ENCODE measurements at places on chromosomes 12 and 14. TPM values are rescaled to one million over a fixed set of nuclear protein-coding genes. Genes with fewer than 3 reads are reported as not detected.

GRCh38 chr14:69880044-69880487 is 850 bp downstream of the SMOC1 start:
- H3K27ac ChIP-seq: no peak overlapping the region
- H3K4me1 ChIP-seq: no peaks in the 10 kb centered on the region
- peak; percentile 27 for DNase-seq
- peak overlapping the region; percentile 54 for H3K4me3 ChIP-seq
- H3K36me3 ChIP-seq: no peaks in the 10 kb centered on the region

DNA sequence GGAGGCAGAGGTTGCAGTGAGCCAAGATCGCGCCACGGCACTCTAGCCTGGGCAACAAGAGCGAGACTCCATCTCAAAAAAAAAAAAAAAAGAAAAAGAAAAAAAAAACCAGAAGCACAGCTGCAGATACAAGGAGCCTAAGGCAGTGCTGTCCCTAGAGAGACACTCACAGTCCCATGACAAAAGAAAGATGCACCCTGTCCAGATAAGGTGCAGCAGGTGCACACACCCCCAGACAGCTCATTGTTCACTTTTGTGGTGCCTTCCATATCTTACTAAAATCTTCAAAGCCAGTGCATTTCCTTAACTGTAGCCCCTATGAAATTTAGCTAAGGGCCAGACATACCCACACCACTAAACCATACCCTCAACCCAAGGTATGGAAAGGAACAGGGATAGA is 7.7 kb upstream of the NRL start:
- H3K27me3 ChIP-seq: no peaks in the 10 kb centered on the region
- no peak for DNase-seq
- H3K4me1 ChIP-seq: no peaks in the 10 kb centered on the region

SUPT16H gene
- 64.7 TPM for polyA plus RNA-seq

SMCO3 gene
- not detected for polyA plus RNA-seq

DNA sequence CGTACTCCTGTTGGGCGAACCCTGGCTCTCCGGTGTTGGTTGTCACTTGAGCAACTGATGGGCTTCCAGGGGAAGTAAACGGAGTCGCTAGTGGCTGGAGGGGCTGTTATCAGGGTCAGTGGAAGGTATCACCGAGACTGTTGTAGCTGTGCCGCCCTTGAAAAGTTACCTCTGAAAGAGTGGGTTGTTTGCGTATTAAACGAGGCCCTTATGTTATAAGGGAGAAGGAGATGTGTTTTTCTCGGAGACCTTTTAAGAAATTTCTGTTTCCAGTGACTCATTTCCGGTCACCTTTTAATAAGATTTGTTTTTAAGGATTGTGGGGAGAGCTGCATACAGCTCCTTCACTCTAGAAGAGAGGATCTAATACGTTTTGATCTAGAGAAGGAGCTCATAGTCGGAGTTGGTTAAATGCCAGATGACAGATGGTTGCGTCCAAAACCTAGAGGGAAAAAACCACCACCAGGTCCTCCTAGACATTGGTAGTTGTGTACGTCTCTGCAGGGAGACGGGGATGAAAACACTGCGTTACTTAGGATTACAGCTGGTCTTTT is 750 bp upstream of the DBX2 start:
- H3K4me1 ChIP-seq: peaks cover 6% of the 10 kb centered on the region
- peaks cover 52% of the 10 kb centered on the region for H3K27me3 ChIP-seq
- H3K27ac ChIP-seq: no peak overlapping the region
- DNase-seq: peak; percentile 35
- H3K4me3 ChIP-seq: peak overlapping the region; percentile 65
- H3K36me3 ChIP-seq: no peaks in the 10 kb centered on the region

PRR4 gene
- polyA plus RNA-seq: 3.9 TPM

DNA sequence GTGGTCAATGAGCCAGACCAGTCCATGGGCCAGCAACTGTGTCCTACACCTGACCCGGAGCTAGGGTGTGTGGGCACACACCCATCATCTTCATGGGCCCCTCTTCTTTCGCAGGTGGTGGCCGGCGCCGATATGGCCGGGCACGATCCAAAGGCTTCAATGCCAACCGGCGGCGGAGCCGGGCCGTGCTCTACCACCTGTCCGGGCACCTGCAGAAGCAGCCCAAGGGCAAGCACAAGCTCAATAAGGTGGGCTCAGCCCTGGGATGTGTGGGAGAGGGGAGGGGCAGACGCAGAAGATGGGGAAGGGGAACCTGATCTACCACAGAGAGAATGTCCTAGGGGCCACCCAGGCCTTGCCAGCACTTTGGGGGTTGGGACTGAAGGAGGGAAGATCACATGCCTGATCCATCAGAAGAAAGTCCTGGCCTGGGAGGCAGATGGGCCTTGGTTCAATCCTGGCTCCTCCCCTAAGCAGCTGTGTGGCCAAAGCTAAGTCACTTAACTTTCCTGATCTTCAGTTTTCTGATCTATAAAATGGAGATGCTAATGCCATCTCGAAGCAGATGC is 3.8 kb downstream of the KCNH3 start:
- no peak overlapping the region for H3K4me3 ChIP-seq
- H3K4me1 ChIP-seq: peaks cover 2% of the 10 kb centered on the region
- H3K36me3 ChIP-seq: no peaks in the 10 kb centered on the region
- peaks cover 35% of the 10 kb centered on the region for H3K27me3 ChIP-seq
- no peak overlapping the region for H3K27ac ChIP-seq

GRCh38 chr14:95353664-95354063 is 34.0 kb upstream of the CLMN start:
- H3K36me3 ChIP-seq: no peaks in the 10 kb centered on the region
- no peaks in the 10 kb centered on the region for H3K4me1 ChIP-seq
- DNase-seq: no peak
- no peak overlapping the region for H3K27ac ChIP-seq
- H3K4me3 ChIP-seq: no peak overlapping the region

GRCh38 chr12:92466391-92467305 is 236.1 kb upstream of the PLEKHG7 start:
- no peaks in the 10 kb centered on the region for H3K36me3 ChIP-seq
- H3K27ac ChIP-seq: no peak overlapping the region

ZDHHC22 gene
- polyA plus RNA-seq: not detected

- no peak overlapping the region for H3K27ac ChIP-seq
- H3K4me3 ChIP-seq: no peak overlapping the region
- H3K27me3 ChIP-seq: no peaks in the 10 kb centered on the region
Measured at GRCh38 chr14:100063314-100063941, 1.8 kb upstream of the EVL start.

DNA sequence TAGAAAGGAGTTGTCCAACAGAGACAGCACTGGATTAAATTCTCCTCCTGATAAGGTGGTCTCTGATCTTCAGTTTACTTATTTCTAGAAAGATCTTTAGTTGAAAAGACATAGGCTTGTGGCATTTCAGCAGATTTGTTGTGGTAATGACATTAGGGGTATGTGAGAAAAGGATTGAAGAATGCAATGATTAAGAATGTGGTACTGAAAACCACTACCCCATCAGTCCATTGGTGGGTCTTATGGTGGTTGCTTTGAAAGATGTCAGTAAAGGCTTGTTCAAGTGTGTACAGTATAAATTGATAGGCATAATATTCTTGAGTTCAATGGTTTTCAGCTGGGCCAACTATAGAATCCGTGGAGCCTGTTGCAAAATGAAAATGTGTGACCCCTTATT is 10.8 kb downstream of the PPFIBP1 start:
- H3K27me3 ChIP-seq: no peaks in the 10 kb centered on the region
- H3K36me3 ChIP-seq: peaks cover 11% of the 10 kb centered on the region
- H3K4me1 ChIP-seq: peaks cover 41% of the 10 kb centered on the region
- H3K27ac ChIP-seq: no peak overlapping the region
- H3K4me3 ChIP-seq: no peak overlapping the region

DNA sequence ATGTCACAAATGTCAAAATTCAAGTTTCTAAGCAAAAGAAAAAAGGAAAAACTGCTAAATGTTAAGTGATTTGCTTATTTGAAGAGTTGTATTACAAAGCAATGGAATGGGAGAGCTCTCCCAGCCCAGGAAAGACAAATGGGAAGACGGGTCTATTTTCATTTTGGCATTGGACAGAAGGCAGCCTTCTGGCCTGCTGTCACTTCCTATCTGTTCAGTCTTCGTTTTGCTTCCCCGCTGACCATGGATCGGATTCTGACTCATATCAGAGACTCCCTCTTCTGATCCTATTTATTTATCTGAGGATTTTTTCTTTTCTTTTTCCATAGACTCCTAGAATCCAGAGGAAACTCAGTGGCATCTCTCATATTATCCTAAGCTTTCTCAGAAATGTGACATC is 634.9 kb downstream of the DIO2 start:
- no peak for DNase-seq
- H3K4me1 ChIP-seq: no peaks in the 10 kb centered on the region
- H3K27ac ChIP-seq: no peak overlapping the region
- H3K36me3 ChIP-seq: no peaks in the 10 kb centered on the region
- no peaks in the 10 kb centered on the region for H3K27me3 ChIP-seq

DNA sequence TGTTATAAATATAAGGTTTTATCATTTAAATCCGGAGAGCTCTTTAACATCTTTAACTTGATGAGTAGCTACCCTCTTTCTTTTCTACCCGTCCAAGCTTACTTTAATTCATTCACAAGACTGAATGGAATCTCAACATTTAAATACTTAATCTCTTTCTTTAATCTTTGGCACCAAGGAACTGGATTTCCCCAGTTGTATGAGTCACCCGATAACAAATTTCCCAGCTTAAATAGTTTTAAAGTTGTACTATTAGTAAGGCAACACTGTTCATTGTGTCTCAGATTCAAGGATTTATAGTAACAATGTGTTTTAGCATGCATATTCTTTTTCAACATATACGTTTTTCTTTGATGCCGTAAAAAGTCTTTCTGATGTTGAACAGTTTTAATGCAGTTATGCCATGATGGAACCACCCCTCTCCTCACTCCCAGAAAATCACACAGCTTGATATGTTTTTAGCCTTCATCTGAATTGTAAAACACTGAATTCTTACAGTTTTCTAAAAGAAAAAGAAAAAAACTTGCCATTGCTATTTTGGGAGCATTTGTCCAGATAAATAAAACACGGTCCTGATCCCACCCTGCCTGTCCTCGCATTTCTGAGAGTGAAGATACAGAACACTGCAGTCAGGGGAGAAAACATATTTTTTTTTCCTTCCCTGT is 16.0 kb upstream of the LRP6 start:
- no peaks in the 10 kb centered on the region for H3K36me3 ChIP-seq
- H3K27ac ChIP-seq: no peak overlapping the region
- no peak overlapping the region for H3K4me3 ChIP-seq
- DNase-seq: peak; percentile 74
- H3K4me1 ChIP-seq: peaks cover 15% of the 10 kb centered on the region
- no peaks in the 10 kb centered on the region for H3K27me3 ChIP-seq

DNA sequence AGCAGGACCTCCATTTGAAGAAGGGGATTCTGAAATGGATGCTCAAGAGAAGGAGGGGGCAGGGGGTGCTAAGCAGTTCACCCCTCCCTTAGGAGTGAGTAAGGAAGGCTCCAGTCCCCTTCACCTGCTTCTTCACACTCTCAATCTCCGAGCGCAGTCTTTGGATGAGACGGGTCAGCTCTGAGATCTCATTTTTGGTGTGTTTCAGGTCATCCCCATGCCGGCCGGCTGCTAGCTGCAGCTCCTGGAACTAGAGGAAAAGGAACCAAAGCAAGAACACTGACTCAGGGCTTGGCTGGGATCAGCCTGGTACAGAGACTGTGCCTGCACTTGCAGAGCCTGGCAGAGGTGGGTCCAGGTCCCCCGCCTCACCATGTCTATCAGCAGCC is 7.3 kb downstream of the KRT73 start:
- no peaks in the 10 kb centered on the region for H3K36me3 ChIP-seq
- H3K4me1 ChIP-seq: peaks cover 8% of the 10 kb centered on the region
- H3K4me3 ChIP-seq: no peak overlapping the region
- H3K27me3 ChIP-seq: peaks cover 38% of the 10 kb centered on the region
- H3K27ac ChIP-seq: no peak overlapping the region

DNA sequence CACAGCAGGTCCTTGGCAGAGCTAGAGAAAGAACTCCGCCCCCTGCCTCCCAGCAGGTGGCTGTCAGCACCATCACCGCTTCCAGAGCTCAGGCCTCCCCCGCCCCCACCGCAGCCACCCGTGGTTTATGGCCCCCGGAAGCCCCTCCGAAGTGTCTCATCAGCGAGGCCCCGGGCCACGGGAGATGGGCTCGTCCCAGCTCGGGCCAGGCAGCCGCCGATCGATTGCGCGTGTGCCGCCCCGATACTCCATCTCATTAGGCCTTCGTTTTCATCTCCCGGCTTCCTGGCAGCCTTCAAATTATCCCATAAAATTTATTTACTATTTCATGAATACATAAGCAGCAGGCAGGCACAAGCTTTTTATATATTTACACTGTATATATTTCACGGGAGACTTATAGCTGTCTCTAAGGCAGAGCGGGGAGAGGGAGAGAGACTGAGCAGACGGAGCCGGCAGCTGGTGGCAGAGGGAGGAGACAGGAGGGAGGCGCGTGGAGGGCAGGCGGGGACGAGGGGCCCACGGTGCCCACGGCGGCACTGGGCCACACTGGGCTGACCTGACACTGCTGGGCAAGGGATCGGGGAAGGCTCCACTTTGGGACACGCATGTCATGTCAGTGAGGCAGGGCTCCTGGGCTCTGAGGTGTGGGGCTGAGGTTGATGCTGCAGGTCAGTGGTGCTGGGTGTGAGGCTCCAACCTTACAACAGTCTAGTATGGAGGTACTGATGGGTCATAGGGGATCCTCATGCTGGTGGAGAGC is 241.2 kb downstream of the RBM19 start:
- peaks cover 12% of the 10 kb centered on the region for H3K27me3 ChIP-seq
- no peak overlapping the region for H3K4me3 ChIP-seq
- no peaks in the 10 kb centered on the region for H3K36me3 ChIP-seq
- no peak overlapping the region for H3K27ac ChIP-seq
- DNase-seq: no peak

GRCh38 chr14:68882235-68882634 is 89.4 kb upstream of the ZFP36L1 start:
- no peaks in the 10 kb centered on the region for H3K27me3 ChIP-seq
- peaks cover 18% of the 10 kb centered on the region for H3K4me1 ChIP-seq
- no peak for DNase-seq
- no peak overlapping the region for H3K27ac ChIP-seq
- peaks cover 85% of the 10 kb centered on the region for H3K36me3 ChIP-seq

- H3K27ac ChIP-seq: no peak overlapping the region
- H3K36me3 ChIP-seq: no peaks in the 10 kb centered on the region
- no peak for DNase-seq
Measured at GRCh38 chr12:3550839-3551238, 59.8 kb downstream of the PRMT8 start.

- H3K4me1 ChIP-seq: peaks cover 16% of the 10 kb centered on the region
- H3K36me3 ChIP-seq: peaks cover 51% of the 10 kb centered on the region
- no peak for DNase-seq
- H3K27me3 ChIP-seq: no peaks in the 10 kb centered on the region
- no peak overlapping the region for H3K27ac ChIP-seq
- H3K4me3 ChIP-seq: no peak overlapping the region
Measured at GRCh38 chr14:49849213-49849847, 3.3 kb downstream of the NEMF start.
